ENCODE measurements at places on chromosomes 3 and 15.

DNA sequence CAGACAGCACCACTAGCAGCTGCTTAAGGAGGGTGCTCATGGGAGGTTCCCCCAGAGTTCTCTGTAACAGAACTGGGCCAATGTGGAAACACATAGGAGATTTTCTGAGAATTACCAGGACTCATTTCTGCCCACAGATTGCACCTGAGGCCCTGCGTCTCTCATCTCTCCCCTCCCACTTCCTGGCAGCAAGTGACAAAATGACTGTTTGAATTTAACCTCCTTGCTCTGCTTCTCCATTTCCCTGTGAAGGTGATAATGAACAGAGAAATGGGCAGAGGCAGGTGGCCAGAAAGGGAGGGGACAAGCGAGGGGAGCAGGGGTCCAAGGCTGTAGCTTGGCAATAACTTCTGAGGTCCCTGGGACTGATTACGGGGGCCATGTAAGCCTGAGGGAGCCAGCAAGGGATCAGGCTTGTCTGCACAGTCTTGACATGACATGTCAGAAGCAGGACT, 8.0 kb downstream of the EPHB1 start:
- peak; percentile 12 for DNase-seq

DNA sequence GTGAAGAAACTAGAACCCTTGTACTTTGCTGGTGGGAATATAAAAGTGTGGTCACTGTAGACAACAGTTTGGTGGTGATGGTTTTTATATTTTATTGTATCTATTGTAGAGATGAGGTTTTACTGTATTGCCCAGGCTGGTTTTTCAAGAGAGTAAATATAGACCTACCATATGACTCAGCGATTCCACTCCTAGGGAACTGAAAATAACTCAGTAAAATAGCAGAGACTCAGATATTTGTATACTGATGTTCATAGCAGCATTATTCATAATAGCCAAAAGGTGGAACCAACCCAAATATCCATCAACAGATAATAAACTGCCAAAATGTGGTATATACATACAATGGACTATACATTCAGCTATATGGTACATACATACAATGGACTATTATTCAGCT, 68.8 kb upstream of the IL12A start:
- DNase-seq = no peak

DNA sequence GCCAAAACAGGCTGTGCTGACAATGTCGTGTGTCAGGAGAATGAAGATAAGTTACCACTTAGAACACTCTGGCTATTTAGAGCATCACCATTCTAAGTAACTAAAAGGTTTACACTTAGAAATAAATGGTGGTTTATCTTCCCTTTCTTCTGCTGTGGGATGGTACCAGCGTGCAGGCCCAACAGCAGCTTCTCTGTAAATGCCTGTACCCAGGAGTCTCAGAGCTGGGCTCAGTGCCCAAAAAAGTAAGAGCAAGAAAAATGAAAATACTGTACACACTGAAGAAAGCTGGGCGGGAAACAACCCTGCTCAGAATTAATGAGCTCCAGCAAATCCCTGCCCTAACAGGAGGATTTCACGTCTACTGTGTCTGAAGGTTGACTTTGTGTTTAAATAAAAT, 206.5 kb downstream of the MFSD1 start:
- no peak for DNase-seq

DNA sequence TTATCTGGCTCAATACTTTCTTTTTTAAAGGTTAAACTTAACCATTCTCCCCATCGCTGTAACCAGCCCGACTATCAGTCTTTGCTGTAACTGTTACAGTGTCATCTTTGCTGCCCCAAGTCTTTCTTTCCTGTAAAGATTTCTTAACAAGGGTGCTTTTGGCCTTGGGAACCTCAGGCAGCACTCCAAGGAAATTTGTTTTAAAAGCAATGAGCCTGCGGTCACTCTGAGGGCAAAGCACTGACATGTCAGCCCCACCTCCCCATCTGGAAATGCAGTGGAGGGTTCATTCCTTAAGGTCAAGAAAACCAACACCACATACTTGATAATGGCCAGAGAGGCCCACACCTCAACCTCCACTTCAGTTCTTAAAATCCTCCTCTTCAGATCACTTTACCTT, 3.2 kb downstream of the TRANK1 start:
- no peak for DNase-seq

DNA sequence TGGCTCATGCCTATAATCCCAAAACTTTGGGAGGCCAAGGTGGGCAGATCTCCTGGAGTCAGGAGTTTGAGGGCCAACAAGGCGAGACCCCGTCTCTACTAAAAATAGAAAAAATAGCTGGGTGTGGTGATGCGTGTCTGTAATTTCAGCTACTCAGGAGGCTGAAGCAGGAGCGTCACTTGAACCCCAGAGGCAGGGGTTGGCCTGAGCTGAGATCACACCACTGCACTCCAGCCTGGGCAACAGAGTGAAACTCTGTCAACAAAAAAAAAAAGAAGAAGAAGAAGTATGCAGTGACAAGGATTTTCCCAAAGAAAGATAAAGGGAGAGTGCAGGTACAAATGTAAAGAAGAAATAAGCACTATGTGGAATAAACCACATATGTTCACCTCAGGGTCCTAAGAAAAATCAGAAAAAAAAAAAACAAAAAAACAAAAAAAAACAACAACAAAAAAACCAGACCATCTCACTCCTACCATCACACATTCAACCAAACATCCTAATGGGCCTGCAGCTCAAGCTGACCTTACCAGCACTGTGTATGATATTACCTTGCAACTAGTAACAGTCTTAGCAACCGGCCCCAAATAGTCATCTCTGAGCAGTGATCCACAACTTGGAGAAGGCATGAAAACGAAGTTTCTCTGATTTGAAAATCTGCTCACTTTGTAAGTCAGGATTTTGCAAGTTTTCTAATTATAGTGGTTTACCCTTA, 296.7 kb upstream of the PROK2 start:
- no peak for DNase-seq

- DNase-seq = no peak
These were observed 37.4 kb downstream of the ACAA1 start for GRCh38 chr3:38099518-38099917.
